NCI-H1105 (cell line): ENCODE measurements at places on chromosomes 2 and 18.

- no peak for DNase-seq
Measured at GRCh38 chr18:28736951-28737350, 560.0 kb upstream of the CDH2 start.

- no peak for DNase-seq
Measured at GRCh38 chr18:383135-383534, 115.3 kb upstream of the THOC1 start.

- DNase-seq: no peak
Measured at GRCh38 chr2:203559641-203560040, 24.5 kb upstream of the RAPH1 start.

GRCh38 chr2:20224716-20225293 lies at the start of gene SDC1:
TSS of gene SDC1 (minus strand) at chr2:20225130. CDS start at chr2:20224867, 263 bp downstream.
- peak; percentile 53 for DNase-seq

- no peak for DNase-seq
Measured at GRCh38 chr2:217714287-217714751, 288.5 kb downstream of the TNS1 start.
